ENCODE measurements at places on chromosomes 5 and 9.
A peak's percentile ranks its signal among the peaks of the same experiment; 100 is the strongest.

- DNase-seq = peak; percentile 39
Measured at GRCh38 chr9:37508135-37508833, 22.5 kb downstream of the POLR1E start.

GRCh38 chr5:152094060-152094459, 169.4 kb upstream of the GLRA1 start:
- DNase-seq = no peak

DNA sequence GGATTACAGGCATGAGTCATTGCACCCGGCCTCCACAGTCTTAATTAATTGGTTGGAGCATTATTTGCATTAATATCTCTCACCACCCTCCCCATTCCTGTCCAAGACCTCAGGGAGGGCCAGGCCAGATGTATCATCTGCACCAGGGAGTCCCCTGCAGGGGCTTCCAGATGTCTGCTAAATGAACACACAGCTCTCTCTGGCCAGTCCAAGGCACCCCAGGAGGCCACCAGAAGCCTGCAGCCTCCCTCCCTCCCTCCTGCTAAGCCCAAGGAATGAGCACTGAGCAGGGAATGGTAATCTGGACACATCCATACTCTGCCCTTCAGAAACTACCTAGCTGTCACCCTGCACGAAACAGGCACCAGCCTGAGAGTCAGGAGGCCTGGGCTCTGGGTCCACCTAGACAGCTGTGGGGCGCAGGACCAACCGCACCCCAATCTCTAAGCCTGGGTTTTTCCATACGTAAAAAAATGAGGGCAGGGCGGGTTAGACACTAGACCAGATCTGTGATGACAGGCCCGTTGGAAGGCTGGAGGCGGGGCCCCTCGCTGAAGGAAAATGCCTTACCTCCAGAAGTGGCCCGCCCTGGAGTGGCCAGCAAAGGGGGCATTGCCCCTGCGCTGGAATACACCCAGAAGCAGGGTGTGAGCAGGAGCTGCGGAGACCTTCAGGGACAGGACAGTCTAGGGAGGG, 8.3 kb downstream of the CIZ1 start:
- DNase-seq = no peak

- no peak for DNase-seq
Measured at GRCh38 chr5:148474025-148474511, 90.3 kb downstream of the FBXO38 start.

GRCh38 chr9:95516734-95517558, at the start of gene PTCH1:
Gene PTCH1, minus strand, starts transcription at chr9:95516971.
- peak; percentile 67 for DNase-seq

GRCh38 chr5:50900952-50901510, 234.6 kb downstream of the PARP8 start:
- DNase-seq = no peak

GRCh38 chr5:149762958-149763630, 33.0 kb downstream of the PPARGC1B start:
- DNase-seq = no peak

GRCh38 chr5:106408570-106408969, 1262.2 kb downstream of the EFNA5 start:
- no peak for DNase-seq

- DNase-seq = no peak
Measured at GRCh38 chr5:30764704-30765103, 428.8 kb upstream of the CDH6 start.

DNA sequence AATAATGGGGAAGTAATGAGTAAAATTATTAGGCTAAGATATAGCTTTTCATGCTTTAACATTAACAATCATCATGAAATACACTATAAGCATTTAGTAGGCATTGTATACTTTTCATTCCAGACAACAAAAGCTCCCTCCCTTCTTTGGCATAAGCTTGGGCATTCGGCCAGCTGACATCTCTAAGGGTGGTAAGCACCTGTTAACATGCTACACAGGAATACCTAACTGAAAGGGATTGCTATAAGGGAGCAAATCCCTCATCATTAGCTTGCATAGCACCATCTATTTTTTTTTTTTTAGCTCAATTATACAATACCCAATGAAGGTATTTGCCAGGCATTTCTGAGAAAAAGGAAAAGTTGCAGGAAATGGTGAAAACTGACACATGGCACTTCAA, 16.6 kb downstream of the STRBP start:
- DNase-seq = no peak

GRCh38 chr9:110320651-110321445, 16.8 kb downstream of the TXNDC8 start:
- no peak for DNase-seq

GRCh38 chr5:143120460-143121134, 282.9 kb downstream of the NR3C1 start:
- DNase-seq = no peak

GRCh38 chr5:168929656-168930055, 350.5 kb upstream of the PANK3 start:
- DNase-seq = no peak

- no peak for DNase-seq
Measured at GRCh38 chr9:1647776-1648175, 367.4 kb upstream of the SMARCA2 start.

DNA sequence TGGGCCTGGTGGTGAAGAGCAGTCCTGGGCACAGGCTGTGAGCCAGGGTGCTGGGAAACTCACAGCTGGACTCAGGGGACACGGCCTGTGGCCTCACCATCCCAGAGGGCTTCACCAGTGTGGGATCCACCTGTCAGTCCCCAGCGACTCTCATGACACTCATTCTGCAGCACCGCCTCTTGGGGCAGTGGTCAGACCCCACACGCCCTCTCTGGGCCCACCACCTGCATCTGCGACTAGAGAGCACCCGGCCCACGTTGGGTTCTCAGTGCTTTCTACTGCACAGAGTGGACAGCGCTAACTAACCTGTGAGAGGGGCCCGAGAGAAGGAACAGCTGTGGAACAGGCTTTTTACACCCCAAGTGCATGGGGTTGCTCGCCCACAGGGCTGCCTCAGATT, 45.8 kb upstream of the GARNL3 start:
- DNase-seq = no peak

DNA sequence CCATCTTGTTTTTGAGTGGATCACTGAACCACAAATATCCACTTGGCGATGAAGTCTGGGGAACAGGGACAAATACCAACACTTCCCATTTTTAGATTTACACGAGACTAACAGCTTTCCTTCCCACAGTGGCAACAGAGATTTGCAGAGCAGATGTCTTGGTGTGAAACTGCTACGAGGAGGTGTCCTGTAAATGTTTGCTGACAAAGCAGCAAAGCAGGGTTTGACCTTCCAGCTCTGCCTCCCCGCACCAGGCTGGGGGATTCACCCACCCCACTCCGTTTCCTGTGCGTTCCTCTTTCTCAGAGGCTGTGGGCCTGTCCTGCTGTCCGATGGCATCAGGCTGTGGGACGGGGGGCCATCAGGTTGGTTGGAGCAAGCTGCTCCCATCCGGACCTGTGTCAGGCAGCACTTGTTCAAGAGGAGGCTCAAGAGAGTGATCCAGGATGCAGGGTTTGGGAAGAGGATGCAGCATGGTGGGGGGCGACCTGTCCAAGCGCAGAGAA, 693 bp upstream of the RGS3 start:
- DNase-seq = no peak

GRCh38 chr5:15933259-15934207, 246.1 kb downstream of the MARCHF11 start:
- no peak for DNase-seq

GRCh38 chr9:10764481-10764880, 151.7 kb upstream of the PTPRD start:
- DNase-seq = no peak

DNA sequence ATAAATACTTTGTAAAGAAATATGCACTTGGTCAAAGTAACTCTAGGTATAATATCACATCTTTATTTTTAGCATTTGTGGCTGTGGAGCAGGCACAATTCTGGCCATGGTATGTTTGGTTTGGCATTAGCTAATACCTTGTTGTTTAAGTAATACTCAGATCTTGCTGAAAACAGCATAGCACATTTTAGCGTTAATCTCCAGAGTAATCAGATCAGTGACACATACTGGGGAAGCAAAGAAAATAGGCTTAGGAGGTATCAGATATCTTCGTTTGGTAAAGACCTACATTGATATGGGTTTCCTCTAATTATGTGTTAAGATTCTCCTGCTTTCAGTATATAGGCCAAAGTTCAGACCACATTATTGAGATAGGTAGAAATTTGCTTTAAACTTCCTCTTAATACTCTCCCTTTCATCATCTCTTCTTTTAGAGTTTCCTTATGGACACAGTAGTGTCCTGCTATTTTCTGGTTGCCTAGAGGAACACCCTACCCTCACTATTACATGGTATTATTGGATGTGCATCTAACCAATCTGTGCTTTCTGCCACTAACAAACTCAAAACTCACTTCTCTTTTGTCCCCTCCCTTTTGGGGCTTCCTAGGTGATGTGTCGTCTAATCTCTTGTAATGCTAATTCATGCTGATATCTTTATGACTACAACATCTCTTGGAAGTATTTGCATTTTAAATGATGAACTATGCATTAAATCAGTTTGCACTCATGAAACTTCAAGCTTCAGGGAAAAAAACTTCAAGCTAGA, 437.3 kb upstream of the ADAMTSL1 start:
- no peak for DNase-seq

DNA sequence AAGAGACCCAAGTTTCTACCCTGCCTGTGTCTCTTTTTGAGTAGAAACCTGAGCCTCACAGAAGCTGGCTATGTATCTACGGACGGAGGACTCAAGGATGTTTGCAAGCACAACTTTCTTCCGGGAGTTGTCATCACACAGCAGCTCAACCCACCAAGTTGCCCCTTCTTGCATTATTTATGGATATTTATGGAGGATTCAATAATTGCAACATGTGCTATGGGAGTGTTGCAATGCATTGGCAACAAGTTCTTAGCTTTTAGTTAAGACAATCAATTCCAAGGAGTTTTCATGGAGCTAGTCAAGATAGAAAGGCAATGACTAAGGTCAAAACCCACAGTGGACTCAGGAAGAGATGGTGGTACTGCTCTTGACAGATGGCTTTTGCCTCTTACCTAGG, 336.9 kb downstream of the ENC1 start:
- DNase-seq = no peak

- DNase-seq = no peak
Measured at GRCh38 chr5:178230879-178231538, 1.6 kb downstream of the PHYKPL start.

DNA sequence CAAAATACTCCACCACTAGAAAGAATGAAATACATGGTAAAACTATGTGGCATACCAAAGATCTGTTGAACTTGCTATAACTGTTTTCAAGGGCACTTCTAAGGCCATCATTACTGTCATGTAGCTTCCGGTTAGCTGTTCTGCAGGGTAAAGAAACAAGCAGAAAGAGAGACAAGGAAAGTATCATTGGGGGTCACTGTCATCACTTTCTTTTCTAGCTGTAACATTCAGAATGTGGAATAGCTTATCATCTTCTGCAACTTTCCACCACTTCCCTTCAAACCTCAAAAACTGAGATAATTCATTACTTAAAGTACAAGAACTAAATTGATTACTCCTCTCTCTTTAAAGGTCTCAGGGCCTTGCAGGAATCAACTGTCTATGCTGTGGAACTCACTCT, 57.6 kb downstream of the RASEF start:
- DNase-seq = no peak

DNA sequence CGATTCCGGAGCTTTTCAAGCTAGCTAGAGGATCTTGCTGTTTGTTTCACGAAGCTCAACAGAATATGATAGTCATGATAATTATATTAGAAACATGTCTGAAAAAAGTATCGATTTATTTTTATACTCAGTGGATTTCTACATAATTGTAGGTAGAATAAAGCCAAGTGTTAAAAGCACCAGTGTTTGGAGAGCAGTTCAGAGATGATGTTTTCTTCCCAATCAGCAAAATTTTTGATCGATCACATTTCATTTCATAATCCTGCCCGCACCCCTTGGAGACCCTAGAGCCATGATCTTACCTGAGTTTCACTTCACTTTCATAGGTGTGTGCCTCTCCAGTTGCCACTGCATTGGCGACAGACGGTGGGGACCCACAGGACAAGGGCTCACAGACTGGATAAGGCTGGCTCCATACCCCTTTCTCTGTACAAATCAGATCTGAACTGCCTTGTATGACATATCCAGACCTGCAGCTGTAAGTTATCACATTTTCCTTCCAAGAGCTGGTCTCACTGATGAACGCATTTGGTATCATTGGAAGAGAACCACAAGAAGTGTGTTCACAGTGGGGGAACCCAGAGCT, 68.3 kb upstream of the TXNDC8 start:
- no peak for DNase-seq

- no peak for DNase-seq
Measured at GRCh38 chr5:14574096-14574495, 7.5 kb upstream of the OTULINL start.

DNA sequence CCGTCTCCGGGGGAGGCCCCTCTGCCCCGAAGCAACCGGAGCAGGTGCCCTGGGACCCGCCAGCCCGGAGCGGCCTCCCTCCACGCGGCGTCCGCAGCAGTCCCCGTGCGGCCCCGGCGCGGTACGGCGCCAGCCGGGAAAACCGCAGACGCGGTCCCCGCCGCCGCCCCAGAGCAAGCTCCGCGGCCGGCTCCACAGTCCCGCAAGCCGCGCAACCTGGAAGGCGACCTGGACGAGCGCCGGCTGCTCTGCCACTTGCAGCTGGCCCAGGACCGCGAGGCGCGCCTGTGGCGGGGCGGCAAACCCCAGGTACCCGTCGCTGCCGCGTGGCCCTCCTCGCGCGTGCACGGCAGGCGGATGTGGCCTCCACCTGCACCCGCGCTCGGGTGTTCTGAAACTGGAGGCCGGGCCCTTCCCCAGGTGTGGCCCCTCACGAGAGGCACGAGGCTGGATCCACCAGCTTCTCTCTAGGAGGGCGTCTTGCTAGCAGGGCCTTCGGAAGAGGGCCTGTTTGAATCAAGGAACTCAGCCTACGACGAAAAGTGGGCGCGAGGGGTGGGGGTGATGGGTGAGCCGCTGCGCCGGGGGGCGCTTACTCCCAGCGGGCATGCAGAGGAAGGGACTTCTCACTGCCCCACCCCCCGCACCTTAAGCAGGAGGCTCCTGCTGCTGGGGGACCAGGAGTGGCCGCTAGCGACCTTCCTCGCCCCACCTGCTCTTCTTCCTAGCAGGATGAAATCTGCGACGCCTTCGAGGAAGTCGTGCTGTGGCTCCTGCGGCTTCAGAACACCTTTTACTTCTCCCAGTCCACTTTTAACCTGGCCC, 602 bp downstream of the CCNI2 start:
- peak; percentile 48 for DNase-seq

- no peak for DNase-seq
Measured at GRCh38 chr9:135152614-135153334, 65.3 kb downstream of the OLFM1 start.

- DNase-seq = no peak
Measured at GRCh38 chr9:4857163-4857810, 64.5 kb downstream of the RCL1 start.

DNA sequence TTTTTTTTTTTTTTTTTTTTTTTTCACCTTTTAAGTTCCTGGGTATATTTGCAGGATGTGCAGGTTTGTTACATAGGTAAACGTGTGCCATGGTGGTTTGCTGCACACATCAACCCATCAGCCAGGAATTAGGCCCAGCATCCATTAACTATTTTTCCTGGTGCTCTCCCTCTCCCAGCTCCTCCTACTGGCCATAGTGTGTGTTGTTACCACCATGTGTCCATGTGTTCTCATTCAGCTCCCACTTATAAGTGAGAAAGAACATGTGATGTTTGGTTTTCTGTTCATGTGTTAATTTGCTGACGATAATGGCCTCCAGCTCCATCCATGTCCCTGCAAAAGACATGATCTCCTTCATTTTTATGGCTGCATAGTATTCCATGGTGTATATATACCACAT, 350.5 kb downstream of the MAN2A1 start:
- DNase-seq = no peak
